ENCODE measurements at places on chromosomes 6 and 20.
A peak's percentile ranks its signal among the peaks of the same experiment; 100 is the strongest.

DNA sequence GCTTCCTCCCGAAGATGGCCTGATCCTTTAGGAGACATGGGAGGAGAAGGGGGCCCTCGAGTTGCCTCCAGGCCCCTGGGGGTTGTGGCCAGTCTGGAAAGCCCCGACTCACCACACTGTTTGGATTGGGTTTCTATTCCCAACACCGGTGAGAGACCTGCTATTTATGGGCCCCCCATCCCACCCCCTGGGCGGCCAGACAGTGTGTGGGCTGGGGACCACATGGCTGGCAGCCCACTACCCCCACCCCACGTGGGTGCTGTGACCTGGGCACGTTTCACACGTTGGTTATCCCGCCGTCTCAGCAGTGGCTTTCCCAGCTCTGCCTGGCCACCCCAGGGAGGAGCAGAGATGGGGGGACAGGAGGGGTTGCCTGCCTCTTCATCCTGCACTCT lies 116.1 kb downstream of the VEGFA start:
- DNase-seq, result no peak

DNA sequence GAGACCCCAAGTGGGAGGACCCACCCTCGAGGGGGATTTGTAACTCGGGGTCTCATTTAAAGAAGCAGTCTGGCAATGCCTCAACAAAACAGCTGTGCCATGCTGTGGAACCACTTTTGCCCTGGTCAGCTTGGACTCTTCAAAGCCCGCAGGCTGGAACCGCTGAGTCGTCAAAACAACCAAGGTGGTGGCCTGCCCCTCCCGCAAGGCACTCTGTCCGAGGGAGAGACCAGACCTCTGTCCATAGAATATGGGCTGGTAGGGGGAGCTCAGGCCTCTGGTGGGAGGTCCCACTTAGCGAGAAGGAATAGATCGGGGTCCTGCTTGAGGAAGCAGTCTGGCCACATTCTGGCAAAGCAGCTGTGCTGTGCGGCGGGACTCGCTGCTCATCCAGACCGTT lies 208.1 kb downstream of the BCKDHB start:
- no peak for DNase-seq

- no peak for DNase-seq
Measured at GRCh38 chr6:29694637-29695036, 13.7 kb upstream of the ZFP57 start.

- DNase-seq, result no peak
Measured at GRCh38 chr6:24504287-24504648, 9.5 kb downstream of the ALDH5A1 start.

GRCh38 chr6:138785079-138785478 lies 10.8 kb upstream of the ECT2L start:
- no peak for DNase-seq

- no peak for DNase-seq
Measured at GRCh38 chr20:41577129-41578009, 40.8 kb downstream of the CHD6 start.

- no peak for DNase-seq
Measured at GRCh38 chr6:155881826-155882526, 426.3 kb upstream of the NOX3 start.

GRCh38 chr6:1958257-1958656 lies 287.1 kb downstream of the GMDS start:
- DNase-seq, result no peak

DNA sequence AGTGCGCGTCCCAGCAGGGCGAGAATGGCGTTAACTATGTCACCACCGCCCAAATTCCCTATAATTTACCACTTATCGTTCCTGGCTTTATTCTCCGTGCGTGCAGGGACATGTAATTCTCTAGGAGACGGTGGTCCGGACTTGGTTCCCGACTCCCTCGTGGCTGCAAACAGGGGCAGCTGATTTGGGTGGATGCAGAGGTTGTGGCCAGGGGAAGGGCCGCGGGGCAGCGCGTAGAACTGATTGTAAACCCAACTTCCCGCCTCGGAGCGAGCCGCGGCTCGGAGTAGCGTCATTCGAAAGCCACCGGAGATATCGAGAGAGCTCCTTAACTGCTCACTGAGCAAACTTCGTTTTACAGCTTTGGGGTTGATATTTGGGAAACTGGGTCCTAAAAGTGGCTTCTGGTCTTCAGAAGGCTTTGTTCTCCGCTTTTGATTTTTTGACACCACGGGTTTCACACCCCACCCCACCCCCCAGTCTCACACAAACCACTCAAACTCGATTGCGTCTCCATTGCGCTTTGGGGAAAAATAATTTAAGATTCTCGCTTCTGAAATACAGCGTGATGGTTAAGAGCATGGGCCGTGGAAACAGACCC lies 17.5 kb upstream of the ZSCAN9 start:
- DNase-seq, result no peak

GRCh38 chr6:56250266-56250665 lies 2.9 kb upstream of the COL21A1 start:
- no peak for DNase-seq

DNA sequence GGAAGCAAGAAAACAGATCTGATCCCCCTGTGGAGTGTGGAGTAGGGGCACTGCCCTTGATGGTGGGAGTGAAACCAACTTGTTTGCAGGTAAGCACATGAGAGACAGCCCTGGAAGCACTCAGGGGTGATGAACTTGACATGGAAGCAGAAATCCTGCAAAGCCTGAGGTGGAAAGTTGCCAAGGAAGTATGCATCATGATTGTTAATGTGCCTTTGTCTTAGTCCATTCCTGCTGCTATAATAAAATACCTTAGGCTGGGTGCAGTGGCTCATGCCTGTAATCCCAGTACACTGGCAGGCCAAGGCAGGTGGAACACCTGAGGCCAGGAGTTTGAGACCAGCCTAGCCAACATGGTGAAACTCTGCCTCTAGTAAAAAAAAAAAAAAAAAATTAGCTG lies 40.2 kb upstream of the IFNGR1 start:
- no peak for DNase-seq

- no peak for DNase-seq
Measured at GRCh38 chr6:73250016-73250415, 13.0 kb downstream of the KHDC1 start.

GRCh38 chr6:158220786-158221442 lies 52.8 kb downstream of the GTF2H5 start:
- DNase-seq, result peak; percentile 76

DNA sequence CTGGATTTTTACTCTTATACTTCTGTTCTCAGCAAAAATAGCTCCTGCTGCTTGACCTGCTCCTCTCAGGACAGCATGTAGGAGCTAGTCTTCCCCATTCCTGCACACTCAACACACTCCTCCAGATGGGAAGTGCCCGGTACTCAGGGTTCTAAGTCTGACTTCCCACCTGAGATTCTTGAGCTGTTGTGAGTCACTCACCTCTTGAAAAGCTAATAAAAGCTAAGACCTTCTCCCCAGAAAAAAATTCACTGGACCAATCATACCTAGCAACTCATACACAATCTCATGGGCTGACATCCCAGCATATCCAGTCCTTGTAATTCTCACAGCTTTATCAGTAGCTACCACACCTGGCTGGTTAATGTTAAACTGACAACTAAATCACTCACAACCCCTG lies 53.5 kb downstream of the TRPC4AP start:
- DNase-seq, result no peak

DNA sequence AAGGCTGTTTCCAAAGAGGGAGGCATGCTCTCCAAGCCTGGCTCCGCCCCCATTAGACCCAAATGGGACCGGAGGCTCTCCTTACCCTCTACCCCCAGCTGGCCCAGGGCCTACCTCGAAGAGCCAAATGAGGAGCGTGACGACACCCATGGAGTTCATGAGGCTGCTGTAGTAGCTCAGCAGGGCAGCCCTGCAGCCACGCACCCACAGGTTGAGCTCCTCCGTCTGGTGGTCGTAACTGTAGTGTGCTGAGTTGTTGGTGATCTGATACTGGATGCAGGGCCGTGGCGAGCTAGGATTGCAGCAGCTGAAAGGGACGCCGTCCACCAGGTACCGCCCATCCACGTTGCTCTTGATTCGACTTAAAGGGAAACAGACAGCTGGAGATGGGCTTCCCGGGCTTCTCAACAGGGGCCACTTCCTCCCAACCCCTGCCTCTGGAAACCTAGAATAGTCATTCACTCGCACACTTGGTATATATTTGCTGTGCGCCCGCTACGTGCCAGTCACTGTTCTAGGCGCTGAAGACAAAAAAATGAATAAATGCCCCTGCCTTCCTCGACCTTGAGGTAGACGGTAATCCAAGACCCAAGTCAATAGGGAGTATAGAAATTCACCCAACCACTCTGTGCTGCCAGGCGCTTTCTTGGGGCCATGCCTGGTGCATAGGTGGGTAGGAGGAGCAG lies 18.0 kb downstream of the PRPH2 start:
- DNase-seq, result no peak

- DNase-seq, result no peak
Measured at GRCh38 chr20:63446216-63447024, 26.0 kb downstream of the KCNQ2 start.

DNA sequence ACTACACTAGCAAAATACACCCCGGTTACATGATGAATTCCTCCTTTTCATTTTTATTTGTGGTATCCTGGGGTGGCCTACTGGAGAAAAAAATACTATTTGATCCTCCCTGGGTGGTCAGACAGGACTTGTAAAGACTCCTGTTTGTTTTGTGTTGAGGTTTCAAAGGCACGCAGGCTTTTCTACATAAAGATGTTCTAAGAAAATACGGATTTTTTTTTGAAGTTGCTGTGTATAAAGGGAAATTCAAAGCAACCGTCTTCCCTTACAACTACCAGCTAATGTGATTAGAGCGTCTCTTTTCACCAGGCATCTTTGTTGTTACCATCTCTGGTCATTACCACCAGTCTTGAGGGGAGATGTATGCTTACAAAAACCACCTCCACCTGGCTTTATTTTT lies 187.1 kb downstream of the SOX4 start:
- DNase-seq, result no peak

DNA sequence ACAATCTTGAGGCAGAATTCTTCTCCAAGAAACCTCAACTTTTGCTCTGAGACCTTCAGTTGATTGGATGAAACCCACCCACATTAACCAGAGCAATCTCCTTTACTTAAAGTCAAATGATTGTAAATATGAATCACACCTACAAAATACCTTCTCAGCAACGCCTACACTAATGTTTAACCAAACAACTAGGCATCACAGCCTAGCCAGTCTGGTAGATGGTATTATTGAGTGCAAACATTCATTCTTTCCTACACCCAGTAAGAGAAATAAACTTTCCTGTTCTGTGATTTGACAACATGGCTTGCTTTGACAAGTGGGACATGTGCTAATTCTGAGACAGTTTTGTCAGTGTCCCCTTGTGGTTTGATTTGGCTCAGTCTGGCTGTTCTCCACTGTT lies 252.2 kb downstream of the HACE1 start:
- DNase-seq, result no peak

DNA sequence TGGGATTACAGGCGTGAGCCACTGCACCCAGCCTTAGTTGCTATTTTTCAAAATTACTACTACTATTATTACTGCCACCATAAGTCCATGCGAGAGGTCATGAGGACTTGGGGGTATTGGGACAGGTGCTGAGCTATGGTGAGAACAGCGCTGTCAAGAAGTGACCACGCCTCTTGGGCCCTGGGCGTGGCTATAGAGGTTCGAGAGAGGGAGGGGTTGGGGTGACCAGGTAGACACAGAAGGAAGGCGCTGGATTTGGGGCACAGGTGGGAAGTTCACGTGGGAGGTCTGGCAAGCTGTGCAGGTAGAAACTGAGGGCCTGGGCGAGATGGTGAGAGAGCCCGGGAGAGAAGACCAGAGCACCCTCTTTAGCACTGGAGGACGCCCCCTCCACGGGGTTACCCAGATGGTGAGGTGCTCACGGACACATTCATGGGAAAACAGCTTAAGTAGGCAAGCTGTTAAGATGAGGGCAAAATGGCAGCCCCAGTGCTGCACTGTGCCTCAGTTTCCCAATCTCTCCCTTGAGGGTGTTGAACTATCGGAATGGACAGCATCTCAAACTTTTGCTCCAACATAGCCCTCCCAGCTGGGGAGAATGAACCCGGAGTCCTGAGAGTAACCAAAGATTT lies 61.0 kb downstream of the RAB44 start:
- no peak for DNase-seq

- DNase-seq, result no peak
Measured at GRCh38 chr6:7992002-7992815, 72.0 kb downstream of the BLOC1S5 start.
